ENCODE measurements at places on chromosomes 16 and 17.

DNA sequence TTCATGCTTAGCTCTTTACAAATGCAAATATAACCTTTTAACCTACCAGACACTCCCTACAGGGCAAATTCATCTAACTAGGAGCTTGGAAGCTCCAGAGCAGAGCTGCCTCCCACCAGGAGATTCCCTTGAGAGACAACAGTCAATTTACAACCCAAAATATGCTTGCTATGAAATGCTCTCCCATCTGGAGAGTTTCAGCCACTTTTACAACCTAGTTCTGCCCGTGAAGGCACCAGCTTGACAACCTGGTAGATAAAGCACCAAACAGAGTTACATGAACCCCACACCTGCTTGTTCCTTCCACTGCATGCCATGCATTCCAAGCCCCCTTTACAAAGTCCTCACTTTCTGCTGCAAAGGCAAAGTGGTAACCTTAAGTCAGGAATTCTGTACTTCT lies 215.3 kb upstream of the KIF2B start:
- no peak for DNase-seq

DNA sequence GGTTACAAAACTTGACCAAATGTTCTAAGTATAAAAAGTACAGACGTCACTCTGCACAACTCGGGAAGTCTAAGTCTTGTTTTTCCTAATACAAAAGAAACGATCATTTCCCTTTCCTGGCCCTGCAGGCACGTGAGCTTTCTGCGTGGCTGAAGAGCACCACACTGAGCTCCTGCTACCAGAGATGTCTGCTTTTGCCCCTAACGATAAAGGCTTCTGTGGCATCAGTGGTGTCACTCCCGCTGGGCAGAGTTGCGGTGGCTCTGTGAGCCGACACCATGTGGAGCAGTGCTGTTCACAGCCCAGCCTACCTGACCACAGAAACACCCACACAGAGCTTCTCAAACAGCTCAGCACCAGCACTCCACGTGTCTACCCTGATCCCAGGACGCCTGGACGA lies 20.5 kb downstream of the EMC8 start:
- DNase-seq = no peak

DNA sequence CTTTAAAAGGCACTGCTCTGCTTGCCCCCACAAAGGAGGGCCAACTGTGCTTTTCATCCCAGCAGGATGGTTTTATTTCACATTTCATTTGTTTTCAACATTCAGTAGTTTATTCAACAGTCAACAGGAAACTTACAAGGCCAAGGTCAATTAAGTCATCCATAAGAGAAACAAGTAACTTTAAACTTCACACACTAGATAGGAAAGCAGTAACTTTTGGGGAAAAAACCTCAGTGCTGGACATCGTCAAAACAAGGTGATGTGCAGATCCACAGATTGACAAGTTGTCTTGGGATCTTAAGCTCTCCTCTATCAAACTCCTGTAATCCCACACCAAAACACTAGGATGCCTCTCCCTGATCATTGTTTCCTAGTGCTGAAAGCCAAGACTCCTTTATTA lies 18.5 kb downstream of the NFE2L1 start:
- no peak for DNase-seq

DNA sequence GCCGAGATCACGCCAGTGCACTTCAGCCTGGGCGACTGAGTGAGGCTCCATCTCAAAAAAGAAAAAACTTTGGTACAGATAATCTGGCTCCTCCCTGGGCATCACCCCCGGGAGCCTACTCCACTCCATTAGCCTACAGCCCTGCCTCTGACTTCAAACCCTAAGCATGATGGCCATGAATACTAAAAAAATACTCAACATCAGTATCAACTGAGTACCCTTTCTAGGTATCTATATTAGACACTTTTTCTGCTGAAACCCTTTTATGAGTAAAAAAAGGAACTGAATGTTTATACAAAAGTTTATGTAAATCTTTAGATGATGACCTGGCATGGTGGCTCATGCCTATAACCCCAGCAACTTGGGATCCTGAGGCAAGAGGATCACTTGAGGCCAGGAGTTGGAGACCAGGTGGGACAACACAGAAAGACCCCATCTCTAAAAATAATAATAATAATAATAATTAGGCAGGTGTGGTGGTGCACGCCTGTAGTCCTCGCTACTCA lies 6.9 kb downstream of the RDM1 start:
- no peak for DNase-seq

DNA sequence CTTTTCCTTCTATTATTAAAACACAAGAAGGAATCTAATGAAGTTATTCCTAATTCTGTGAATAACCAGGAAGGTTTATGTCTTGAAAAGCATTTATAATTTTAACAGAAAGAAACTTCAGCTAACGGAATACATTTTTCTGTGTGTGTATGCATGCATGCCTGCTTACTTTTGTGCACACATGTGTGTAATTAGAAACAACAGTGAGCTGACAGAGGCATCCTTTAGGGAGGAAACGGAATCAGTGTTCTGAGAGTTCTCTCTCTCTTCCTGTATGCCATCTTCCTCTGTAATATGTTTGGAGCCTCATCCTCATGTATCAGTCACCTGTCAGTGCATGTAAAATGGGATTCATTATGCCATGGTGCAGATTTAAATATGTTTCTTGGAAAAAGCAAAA lies 107.0 kb downstream of the MAP2K4 start:
- DNase-seq = no peak

DNA sequence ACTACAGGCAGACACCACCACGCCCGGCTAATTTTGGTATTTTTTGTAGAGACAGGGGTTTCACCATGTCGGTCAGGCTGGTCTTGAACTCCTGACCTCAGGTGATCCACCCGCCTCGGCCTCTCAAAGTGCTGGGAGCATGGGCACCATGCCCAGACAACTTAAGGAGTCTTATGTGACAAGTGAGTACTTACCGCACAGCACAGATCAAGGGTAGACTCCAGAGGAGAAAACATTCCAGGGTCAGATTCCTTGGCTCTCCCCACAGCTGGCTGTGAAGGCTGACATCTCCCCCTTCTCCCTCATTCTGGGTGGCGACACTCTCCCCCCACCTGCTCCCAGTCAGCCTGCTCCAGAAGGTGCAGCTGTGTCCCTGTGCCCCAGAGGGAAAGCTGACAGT lies 10.6 kb downstream of the ZSCAN10 start:
- DNase-seq = no peak

- DNase-seq = peak; percentile 53
These were observed 7.9 kb upstream of the SLFN14 start for GRCh38 chr17:35568561-35568960.

DNA sequence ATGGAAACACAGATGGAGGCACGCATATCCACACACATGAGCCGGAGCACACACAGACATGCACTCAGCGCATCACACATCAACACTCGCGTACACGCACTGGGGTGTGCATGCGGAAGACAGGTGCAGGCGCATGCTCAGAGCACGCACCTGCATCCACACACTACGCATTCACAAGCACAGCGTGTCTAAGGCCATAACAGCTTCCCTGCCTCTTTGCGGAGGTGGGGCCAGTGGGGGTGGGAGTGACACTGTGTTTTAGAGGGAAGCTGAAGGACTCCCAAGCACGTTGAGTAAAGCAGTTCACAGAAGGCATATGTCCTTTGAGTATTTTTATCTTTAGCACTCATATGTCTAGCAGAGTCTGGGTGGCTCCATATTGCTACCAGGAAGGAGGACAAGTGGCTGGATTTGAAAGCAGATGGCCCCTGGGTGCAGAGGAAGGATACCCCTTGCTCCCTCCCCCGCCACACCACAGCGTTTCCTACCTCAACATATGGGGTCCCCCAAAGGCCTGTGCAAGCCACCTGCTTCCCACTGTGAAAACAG lies 68.6 kb upstream of the TOB1 start:
- DNase-seq = no peak

DNA sequence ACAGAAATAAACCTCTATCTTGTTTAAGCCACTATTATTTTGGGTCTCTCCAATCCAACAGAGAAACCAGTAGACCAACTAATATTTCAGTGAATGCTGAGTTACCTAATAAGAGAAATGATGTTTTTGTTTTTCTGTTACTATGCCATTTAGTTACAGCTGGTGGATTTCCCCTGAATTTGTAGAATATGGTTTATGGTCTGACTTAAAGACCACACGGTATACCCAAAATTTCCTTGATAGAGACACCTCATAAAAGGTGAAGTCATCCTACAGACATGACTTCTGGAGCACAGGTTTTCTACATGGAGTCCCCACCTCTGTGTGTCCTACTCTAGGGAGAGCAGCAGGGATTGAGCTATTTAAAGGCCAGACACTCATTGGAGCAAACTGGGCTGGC lies 13.3 kb downstream of the PIK3R5 start:
- DNase-seq = no peak

GRCh38 chr17:41058741-41059140 lies 1.2 kb downstream of the KRTAP2-3 start:
- no peak for DNase-seq

GRCh38 chr16:17454162-17454730 lies 16.5 kb downstream of the XYLT1 start:
- no peak for DNase-seq

- no peak for DNase-seq
These were observed 192.7 kb downstream of the RPTOR start for GRCh38 chr17:80737106-80738019.

GRCh38 chr16:87344931-87345631 lies 27.9 kb upstream of the C16orf95 start:
- no peak for DNase-seq

DNA sequence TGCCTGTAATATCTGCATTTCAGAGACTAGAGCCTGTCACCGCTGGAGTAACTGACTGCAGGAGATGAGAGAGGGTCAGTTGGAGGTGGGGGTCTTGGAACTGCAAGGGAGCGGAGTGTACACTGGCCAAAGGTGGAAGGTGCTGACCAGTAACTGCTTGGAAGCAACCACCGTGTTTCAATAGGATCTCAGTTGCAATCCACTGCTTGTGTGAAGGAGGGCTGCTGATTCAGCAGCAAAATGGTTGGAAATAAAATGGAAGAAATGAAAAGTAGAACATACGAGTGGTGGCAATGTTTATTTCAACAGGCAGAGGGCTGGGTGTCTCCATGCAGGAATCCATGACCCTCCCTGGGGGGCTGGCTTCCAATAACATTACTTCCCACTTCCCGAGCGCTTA lies 2.1 kb upstream of the JPH3 start:
- no peak for DNase-seq

- DNase-seq = no peak
These were observed 20.8 kb upstream of the ZFHX3 start for GRCh38 chr16:73068541-73069401.

DNA sequence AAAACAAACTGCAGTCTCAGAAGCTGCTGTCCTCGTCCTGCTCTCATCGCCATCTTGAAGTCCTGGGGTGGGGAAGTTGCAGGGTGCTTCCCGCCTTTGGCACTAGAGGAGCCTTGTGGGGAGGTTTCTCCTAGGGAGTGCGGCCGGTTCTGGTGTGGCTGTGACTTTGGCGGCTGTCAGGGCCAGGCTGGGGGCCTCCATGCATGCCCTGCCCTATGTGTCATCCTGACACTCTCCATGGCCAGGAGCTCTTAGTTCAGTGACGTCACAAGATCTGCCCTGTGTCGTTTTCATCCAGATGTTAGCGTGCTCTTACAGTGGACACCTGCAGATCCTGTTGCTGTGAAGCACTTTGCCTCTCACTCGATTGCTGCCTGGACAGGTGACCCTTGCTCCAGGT lies 49.6 kb downstream of the PLD6 start:
- no peak for DNase-seq
